ENCODE measurements at places on chromosomes 6 and 20.

- DNase-seq = no peak
Observed at GRCh38 chr6:109486068-109486467, 3.0 kb upstream of the ZBTB24 start.

DNA sequence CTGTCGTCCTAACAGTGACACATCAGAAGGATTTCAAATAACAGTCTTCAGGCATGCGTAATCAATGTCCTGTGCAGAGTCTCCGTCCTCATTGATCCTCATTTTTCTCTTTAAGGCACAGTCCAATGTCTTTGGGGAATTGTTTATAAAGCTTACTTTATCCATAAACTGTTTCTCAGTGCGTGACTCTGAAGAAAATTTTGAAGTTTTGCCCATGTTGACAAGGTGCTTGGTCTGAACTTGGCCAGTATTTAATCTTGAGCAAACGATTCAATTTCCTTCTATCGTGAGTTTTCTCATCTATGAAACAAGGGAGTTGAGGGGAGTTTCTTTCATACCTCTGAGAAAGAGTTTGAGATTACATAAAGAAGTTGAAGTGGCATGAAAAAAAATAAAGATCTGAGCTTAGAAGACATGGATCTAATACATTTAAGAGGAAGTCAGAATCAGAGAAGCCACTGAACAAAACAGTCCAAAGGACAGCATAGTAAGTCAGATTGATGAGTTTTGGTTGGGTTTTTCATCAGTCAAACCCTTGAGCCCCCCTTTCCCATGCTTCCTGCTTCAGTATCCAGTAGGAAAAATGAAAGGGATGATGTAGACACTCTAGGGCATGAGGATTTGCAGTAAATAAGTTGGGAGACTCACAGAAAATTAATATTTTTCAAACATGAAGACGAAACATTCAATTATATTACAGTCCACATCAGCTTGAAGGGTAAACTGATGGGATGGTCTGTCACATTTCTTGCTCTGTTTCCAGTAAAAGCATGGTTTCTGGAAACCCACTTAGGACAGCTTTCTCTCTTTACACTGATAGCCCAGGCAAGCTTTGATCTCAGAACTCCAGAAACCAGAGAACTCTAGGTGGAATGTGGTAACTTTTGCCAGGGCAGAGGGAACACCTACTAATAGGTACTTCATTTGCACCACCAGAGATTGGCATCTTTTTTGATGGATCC is 8.1 kb downstream of the EDN1 start:
- DNase-seq = no peak

DNA sequence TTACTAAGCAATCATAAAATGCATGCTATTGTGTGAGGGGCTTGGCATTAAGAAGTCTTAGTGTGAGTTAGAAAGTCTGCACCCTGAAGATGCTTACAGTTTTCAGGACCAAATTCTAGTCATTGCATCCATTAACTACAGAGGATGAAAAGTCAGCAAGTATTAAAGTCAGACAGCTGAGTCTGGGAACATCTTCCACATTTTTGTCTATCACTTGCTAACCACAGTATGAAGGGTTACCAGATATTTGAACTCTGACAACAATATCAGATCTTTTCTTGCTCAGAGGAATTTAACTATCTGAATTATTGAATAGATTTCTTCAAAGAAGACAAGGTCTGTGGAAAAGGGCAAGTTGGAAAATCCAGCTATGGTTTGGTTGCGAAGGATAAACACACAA is 264.4 kb downstream of the BTBD9 start:
- DNase-seq = no peak

- no peak for DNase-seq
Observed at GRCh38 chr6:167424060-167424673, 99.3 kb downstream of the TTLL2 start.

GRCh38 chr6:108163644-108164542 is 1.9 kb upstream of the NR2E1 start:
- no peak for DNase-seq

DNA sequence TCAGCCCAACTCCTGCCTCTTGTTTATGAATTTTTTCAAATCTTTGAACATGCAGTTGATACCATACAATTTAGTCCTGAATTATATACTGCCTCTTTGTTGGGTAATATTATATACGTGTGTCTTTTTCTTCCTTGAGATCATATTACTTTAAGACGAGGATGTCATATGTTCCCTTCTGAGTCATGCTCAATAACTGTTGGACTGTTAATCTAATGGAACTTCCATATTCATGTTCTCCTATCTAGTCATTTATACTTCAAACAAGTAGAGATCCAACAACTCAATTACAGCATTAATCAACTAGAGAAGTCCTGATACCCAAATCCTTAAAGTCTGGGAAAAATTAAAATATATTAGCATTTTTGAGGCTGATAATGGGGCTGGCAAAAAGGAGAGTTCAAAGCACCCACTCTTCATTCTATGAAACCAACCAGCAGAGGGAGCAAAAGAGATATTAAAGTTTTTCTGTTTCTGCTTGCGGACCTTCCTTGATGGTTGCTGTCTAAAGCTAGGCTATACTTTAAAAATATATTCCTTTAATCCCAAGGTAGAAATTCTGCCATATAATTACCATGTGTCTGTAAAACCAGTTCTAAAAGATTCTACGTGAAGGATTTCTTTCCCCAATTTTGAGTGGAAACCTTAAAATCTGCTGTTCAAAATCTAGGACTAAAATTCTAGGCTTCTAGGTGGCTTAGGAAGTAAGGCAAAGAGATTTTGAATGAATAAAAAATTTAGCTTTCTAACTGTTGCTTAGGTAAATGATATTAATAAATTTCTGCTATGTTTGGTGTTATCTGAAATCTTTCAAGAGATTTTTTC is 498.9 kb downstream of the BCKDHB start:
- peak; percentile 12 for DNase-seq

GRCh38 chr6:157383471-157383870 is 2.5 kb downstream of the ZDHHC14 start:
- DNase-seq = no peak

GRCh38 chr6:63785006-63785405 is 149.4 kb downstream of the PHF3 start:
- DNase-seq = no peak

DNA sequence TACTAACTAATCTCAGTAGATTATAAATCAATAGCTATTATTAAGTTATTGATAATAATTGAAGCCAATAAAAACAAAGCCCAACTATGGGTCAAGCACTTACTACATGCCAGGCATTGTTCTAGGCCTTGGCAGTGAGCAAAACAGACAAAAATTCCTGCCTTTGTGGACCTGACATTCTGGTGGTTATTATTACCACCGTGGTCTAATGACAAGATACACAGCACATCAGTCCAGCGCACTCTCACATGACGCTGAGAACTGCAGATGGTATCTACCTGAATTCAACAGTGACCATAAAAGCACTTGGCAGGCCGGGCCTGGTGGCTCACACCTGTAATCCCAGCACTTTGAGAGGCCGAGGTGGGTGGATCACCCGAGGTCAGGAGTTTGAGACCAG is 121.4 kb downstream of the ZMYND8 start:
- no peak for DNase-seq

DNA sequence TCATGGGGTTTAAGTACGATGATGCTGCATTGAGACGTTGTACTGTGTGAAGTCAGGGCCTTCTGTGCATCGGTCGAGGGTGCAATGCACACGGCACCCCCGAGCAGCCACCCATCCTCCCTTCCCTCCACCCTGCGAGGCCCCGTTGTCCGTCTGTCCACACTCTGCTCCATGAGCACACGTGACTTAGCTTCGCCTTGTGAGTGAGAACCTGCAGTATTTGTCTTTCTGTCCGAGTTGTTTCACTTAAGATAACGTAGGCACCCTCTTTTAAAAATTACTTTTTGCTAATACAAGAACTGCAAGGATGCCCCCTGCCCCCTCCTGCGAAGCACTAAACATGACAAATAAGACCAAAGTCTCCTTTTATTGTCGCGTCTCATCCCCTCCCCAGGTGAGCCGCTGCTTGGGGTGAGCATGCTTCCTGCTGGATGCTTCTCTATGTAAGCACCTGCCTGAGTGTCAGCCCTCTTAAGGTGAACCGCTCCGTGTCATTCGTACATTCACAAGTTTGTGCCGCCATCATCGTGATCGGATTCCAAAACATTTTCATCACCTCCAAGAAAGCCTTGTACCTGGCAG is 3.6 kb upstream of the RBBP8NL start:
- no peak for DNase-seq

- DNase-seq = no peak
Observed at GRCh38 chr6:54134935-54135334, 23.7 kb downstream of the MLIP start.

GRCh38 chr6:167122827-167123657 is at the start of gene CCR6:
TSS of gene CCR6 (plus strand) at chr6:167123096. CDS start at chr6:167136135, 13,039 bp downstream.
- no peak for DNase-seq

DNA sequence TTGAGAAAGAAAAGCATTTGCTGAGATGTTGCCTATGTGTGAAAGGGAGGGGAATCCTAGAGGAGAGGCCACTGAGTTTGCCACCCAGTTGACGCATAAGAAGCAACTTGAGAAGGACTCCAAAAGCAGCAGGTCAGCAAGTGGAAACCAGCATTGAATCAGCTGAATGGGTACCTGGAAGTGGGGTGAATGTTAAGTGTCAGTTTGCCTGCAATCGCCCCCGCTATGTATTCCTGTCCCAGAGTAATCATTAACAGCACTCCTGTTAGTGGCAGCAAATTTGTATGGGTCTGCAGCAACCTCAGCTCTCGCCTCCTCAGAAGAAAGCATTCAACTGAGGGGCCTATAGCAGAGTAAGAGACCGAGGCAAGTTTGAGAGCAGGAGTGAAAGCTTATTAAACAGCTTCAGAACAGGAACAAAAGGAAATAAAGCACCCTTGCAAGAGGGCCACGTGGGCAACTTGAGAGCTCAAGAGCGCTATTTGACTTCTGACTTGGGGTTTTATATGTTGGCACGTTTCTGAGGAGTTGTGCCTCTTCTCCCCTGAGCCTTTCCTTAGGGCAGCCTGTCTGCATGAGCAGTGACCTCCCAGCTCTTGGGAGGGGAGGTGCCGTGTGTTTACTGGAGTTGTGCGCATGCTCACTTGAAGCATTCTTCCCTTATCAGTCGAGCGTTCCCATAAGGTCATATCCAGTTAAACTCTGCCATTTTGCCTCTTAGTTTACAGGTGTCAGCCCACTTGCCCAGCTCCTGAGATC is 122.6 kb upstream of the PHACTR1 start:
- DNase-seq = no peak

- DNase-seq = peak; percentile 89
Observed at GRCh38 chr6:31806470-31807272, at the start of gene LSM2. TSS of gene LSM2 (minus strand) at chr6:31806966. CDS start at chr6:31806757, 209 bp downstream.

DNA sequence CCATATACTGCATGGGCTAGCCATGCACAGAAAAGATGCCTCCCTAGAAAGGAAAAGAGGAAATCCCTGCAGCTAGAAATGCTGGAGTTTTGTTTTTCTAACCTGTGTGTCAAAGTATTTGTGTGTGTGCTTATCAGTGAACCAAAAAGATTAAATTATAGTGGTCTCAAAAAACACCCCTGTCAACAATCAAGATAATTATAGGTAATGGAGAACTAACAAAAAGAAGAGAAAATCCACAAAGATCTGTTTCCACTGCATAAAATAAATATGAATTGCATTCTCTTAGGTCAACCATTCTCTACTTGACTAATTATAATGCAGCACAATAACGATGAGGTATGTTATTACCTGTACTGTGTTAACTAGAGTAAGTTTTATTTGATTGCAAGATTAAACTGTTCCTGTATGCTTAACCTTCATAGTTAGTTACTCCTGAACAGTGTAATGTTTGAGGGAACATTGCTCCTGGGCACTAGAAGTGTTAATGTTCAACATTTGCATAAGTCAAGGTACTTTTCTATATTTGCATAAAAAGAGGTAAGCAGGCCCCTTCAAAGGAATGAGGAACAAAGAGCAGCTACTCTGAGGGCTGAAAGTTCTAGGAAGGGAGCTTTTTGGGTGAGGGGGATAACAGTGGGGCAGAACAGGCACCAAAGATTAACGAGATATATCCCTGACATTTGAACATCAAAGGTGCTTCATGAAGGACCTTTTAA is 212.1 kb downstream of the BTBD9 start:
- DNase-seq = no peak

DNA sequence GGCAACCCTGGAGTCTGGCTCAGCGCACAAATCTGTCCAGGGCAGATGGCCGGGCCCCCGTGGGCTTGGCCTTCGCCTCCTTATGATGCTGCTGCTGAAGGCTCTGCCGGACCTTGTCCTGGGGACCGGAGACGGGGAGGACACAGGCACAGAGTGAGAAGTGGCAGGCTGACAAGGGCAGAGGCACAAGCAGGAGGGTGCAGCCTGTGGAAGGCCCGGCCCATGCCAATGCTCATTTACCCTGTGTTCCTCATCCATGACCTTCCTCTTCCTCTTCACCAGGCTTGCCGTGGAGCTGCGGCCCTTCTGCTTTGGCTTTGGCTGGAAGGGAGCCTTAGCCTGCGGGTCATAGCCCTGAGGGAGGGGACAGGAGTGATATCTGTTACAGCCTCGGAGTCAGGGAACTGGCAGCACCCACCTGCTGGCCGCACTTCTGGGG is 2.4 kb downstream of the B3GALT4 start:
- DNase-seq = no peak

- DNase-seq = no peak
Observed at GRCh38 chr6:157758516-157759023, 64.5 kb upstream of the SNX9 start.

GRCh38 chr6:44701637-44702101 is 314.2 kb downstream of the CDC5L start:
- no peak for DNase-seq

DNA sequence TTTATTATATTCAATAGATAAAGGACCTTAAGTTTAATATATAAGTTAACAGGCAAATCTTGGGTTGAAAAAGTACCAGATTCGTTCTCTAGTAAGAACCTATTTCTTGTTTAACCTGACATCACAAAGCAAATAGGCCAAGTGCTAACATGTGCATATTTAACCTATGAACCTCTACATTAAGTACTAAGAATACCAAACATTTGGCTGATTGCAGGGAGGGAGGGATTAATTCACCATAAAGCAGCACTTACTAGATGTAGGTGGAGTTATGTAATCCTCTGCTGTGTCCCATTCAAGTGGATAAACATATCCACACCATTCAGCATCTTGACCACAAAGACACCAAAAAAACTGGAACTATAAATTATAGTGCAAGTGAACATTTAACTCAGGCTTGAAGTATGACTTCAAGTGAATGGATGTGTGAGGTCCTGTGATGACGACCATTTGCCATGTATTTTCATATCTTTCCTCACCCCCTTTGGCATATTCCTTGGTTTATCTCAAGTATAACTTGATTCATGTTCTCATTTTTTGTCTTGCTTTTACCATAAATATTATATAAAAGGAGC is 10.2 kb downstream of the STX11 start:
- no peak for DNase-seq

- no peak for DNase-seq
Observed at GRCh38 chr6:87684895-87685654, 17.0 kb downstream of the AKIRIN2 start.

- DNase-seq = no peak
Observed at GRCh38 chr20:57749869-57750268, 40.1 kb upstream of the PMEPA1 start.

GRCh38 chr6:121579478-121579877 is 144.0 kb downstream of the GJA1 start:
- no peak for DNase-seq

- no peak for DNase-seq
Observed at GRCh38 chr6:127439718-127440117, 19.5 kb downstream of the KIAA0408 start.

Data from smooth muscle cell of the brain vasculature (primary cell).